ENCODE measurements at places on chromosomes 12 and 14. TPM values are rescaled to one million over a fixed set of nuclear protein-coding genes. Genes with fewer than 3 reads are reported as not detected.
A peak's percentile ranks its signal among the peaks of the same experiment; 100 is the strongest.

The TAS2R20 gene
- polyA plus RNA-seq: not detected

The SMCO2 gene
- not detected for polyA plus RNA-seq

The LRRC9 gene
- polyA plus RNA-seq: not detected

The CLEC6A gene
- not detected for polyA plus RNA-seq

GRCh38 chr12:47964106-47964728 is 821 bp downstream of the TMEM106C start:
- peaks cover 23% of the 10 kb centered on the region for H3K27me3 ChIP-seq
- H3K27ac ChIP-seq: peak overlapping the region; percentile 45
- peak overlapping the region; percentile 97 for H3K4me3 ChIP-seq
- H3K4me1 ChIP-seq: peaks cover 27% of the 10 kb centered on the region
- no peak for DNase-seq

DNA sequence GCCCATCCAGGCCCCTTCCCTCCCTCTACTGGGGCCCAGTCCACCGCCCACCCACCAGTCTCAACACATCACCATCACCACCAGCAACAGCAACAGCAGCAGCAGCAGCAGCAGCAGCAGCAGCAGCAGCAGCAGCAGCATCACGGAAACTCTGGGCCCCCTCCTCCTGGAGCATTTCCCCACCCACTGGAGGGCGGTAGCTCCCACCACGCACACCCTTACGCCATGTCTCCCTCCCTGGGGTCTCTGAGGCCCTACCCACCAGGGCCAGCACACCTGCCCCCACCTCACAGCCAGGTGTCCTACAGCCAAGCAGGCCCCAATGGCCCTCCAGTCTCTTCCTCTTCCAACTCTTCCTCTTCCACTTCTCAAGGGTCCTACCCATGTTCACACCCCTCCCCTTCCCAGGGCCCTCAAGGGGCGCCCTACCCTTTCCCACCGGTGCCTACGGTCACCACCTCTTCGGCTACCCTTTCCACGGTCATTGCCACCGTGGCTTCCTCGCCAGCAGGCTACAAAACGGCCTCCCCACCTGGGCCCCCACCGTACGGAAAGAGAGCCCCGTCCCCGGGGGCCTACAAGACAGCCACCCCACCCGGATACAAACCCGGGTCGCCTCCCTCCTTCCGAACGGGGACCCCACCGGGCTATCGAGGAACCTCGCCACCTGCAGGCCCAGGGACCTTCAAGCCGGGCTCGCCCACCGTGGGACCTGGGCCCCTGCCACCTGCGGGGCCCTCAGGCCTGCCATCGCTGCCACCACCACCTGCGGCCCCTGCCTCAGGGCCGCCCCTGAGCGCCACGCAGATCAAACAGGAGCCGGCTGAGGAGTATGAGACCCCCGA is 6.8 kb upstream of the RNU7-1 start:
- peaks cover 32% of the 10 kb centered on the region for H3K4me1 ChIP-seq
- H3K4me3 ChIP-seq: peak overlapping the region; percentile 77
- no peak for DNase-seq
- peak overlapping the region; percentile 96 for H3K27ac ChIP-seq

DNA sequence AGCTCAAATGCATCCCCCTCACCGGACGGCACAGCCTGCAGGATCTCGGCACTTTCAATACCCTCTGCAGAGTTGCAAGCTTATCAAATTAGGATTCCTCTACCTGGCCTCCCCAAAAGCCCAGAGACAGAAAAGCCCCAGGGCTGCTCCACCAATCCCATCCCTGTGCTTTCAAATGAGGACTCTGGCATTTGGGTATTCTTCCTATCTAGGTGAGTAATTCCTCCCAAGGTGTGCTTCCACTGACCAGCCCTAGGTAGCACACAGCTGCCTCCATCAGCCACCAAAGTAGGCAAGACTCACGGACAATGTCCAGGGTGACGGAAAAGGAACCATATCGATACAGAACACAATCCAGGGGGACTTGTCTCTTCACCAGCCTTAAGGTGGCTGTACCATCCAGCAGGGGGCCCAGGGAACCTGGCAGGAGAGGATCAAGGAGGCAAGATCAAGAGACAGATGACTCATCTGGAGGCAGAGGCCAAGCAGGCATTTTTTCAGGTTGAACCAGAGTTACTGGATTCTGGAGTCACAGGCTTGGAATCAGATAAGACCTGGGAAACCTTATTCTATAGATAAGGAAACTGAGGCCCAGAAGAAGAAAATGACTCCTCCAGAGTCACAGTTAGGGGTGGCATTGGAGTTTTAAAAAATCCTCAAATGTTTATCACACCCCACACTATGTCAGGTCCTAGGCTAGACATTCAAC is 9.9 kb downstream of the PMEL start:
- no peaks in the 10 kb centered on the region for H3K27me3 ChIP-seq
- H3K4me3 ChIP-seq: no peak overlapping the region
- no peak for DNase-seq
- H3K27ac ChIP-seq: peak overlapping the region; percentile 33

DNA sequence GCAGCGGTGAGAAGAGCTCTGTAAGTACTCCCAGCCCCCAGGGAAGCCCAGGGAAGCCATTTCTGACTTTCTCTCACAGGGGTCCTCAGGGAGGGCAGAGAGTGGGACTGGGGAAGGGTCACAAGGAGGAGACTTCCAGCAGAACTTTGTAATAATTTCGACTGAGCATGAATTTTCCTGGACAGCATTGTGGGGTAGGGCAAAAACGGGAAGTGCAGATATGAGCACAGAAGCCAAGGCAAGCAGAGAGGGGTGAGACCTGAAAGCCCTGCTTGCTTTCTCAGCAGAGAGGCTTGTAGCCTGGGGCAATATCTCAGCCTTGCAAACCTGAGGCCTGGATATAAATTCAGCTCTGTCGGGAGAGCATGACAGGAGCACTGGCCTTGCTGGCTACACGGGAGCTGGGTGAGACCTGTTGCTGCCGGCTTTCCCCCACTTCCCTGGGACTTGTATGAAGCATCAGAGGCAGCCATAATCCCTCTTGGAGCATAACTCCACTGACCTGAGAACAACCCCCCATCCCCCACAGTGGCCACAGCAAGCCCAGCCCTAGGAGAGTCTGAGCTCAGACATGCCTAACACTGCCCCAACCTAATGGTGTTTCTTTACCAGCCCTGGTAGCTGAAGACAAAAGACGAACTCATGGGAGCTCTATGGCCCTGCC is 9.8 kb upstream of the IQSEC3 start:
- no peaks in the 10 kb centered on the region for H3K4me1 ChIP-seq
- no peak overlapping the region for H3K27ac ChIP-seq
- H3K36me3 ChIP-seq: peaks cover 32% of the 10 kb centered on the region
- H3K27me3 ChIP-seq: peaks cover 90% of the 10 kb centered on the region
